ENCODE measurements at places on chromosomes 1 and 21. TPM values are rescaled to one million over a fixed set of nuclear protein-coding genes. Genes with fewer than 3 reads are reported as not detected.
A peak's percentile ranks its signal among the peaks of the same experiment; 100 is the strongest.

Gene CA14
- total RNA-seq, result not detected

Gene ENAH
- 148 TPM for total RNA-seq

Gene PYHIN1
- 4.7 TPM for total RNA-seq

Gene CELA3B
- 1.0 TPM for total RNA-seq

Gene RNF186
- not detected for total RNA-seq

DNA sequence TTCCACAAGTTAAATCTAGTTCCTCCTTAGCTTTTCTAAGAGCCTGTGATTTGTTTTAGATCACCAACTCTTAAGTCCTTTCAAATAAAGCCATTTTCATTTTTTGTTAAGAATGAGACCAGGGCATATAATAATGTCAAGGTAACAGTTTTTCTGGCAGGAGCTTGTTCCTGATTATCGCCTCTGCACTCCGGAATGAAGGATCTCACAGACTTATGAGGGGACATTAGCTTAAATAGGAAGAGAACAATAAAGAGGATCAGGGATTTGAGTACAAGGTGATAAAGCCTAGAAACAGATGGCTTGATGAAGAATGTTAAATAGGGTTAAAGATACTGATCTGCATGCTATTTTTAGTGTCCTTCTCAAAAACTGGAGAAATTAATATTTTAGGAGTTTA, 13.6 kb upstream of the OTUD7B start:
- H3K27ac ChIP-seq, result no peak overlapping the region
- H3K27me3 ChIP-seq, result no peaks in the 10 kb centered on the region
- DNase-seq, result no peak
- H3K36me3 ChIP-seq, result no peaks in the 10 kb centered on the region
- H3K4me1 ChIP-seq, result no peaks in the 10 kb centered on the region
- no peak overlapping the region for H3K4me3 ChIP-seq

DNA sequence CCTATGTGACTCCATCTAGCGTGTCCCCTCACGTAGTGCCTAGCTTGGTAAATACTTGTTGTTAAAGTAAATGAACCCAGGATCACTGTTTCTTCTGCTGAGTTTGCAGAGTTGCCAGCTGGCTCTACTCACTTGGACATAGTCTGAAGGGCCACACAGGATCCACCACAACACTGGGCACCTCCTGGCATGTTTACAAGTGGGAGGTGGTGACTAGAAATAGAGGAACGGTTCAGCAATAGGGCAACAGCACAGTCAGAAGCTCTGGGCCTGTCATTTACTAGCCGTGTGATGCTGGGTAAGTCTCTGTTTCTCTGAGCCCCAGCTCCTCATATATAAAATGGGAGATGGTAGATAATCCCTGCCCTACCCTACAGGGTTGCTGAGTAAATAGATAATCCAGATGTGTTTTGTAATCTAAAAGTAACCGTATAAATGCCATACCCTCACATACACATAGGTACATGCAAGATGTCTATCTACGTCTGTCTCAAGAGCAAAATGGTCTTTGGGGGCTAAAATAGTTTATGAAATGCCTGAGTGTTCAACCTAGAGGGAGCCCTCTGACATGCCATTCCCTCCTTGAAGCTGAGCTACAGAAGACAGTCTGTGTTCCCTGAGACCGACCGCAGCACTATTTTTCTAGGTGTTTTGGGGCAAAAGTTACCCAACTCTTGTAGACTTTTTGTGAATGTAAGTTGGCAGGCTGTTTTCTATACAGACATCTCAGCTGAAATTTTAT, 20.5 kb downstream of the RNF220 start:
- no peaks in the 10 kb centered on the region for H3K36me3 ChIP-seq
- no peak overlapping the region for H3K4me3 ChIP-seq
- DNase-seq, result no peak
- H3K27ac ChIP-seq, result no peak overlapping the region

- H3K27me3 ChIP-seq, result no peaks in the 10 kb centered on the region
- H3K4me1 ChIP-seq, result no peaks in the 10 kb centered on the region
Observed at GRCh38 chr1:29237129-29237821, 953 bp downstream of the PTPRU start.

GRCh38 chr1:97907886-97908285, 12.9 kb downstream of the DPYD start:
- H3K4me3 ChIP-seq, result no peak overlapping the region
- no peak overlapping the region for H3K27ac ChIP-seq
- H3K36me3 ChIP-seq, result no peaks in the 10 kb centered on the region
- H3K4me1 ChIP-seq, result peaks cover 2% of the 10 kb centered on the region
- DNase-seq, result no peak

GRCh38 chr1:94514095-94514727, 27.3 kb downstream of the F3 start:
- no peaks in the 10 kb centered on the region for H3K4me1 ChIP-seq
- H3K36me3 ChIP-seq, result no peaks in the 10 kb centered on the region
- DNase-seq, result no peak
- no peaks in the 10 kb centered on the region for H3K27me3 ChIP-seq
- no peak overlapping the region for H3K4me3 ChIP-seq
- no peak overlapping the region for H3K27ac ChIP-seq

GRCh38 chr1:966135-966703, at the start of gene PLEKHN1:
Gene PLEKHN1 (plus strand): TSS chr1:966482. CDS start chr1:966532, 50 bp downstream.
- peak within 1 kb of the TSS; percentile 1 for H3K4me3 ChIP-seq
- no peak for DNase-seq
- H3K27ac ChIP-seq, result no peak within 1 kb of the TSS
- H3K4me1 ChIP-seq, result no peaks in the 10 kb centered on the region
- no peaks in the 10 kb centered on the region for H3K36me3 ChIP-seq

GRCh38 chr1:178752891-178753290, 27.8 kb downstream of the RALGPS2 start:
- no peak for DNase-seq
- no peaks in the 10 kb centered on the region for H3K36me3 ChIP-seq
- H3K27ac ChIP-seq, result no peak overlapping the region
- no peaks in the 10 kb centered on the region for H3K27me3 ChIP-seq
- no peak overlapping the region for H3K4me3 ChIP-seq
- H3K4me1 ChIP-seq, result no peaks in the 10 kb centered on the region

DNA sequence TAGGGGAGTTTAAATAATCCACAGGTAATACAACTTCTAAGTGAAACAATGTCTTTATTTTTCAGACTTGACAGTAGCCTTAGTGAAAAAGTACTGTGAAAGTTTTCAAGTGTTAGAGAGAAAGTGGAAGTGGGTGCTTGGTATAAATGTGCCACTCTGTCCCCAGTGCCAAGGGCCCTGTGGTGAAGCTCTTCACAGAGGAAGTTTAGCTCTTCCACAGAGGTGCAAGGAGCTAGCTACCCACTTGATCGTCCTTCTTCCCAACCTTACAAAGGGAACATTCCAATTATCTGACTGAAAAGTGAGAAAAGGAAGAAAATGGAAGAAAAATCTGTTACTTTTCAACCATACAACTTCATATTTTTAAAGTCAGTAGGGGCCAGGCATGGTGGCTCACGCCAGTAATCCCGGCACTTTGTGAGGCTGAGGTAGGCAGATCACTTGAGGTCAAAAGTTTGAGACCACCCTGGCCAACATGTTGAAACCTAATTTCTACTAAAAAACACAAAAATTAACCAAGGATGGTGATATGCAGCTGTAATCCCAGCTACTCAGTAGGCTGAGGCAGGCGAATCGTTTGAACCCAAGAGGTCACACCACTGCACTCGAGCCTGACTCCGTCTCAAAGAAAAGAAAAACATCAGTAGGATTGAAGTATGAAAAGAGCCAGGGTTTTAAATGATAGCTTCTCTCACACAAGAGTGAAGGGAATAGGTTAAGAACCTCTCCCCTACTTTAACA, 41.0 kb upstream of the PTPRC start:
- DNase-seq, result peak; percentile 35
- no peak overlapping the region for H3K27ac ChIP-seq
- no peaks in the 10 kb centered on the region for H3K36me3 ChIP-seq
- H3K4me3 ChIP-seq, result no peak overlapping the region

DNA sequence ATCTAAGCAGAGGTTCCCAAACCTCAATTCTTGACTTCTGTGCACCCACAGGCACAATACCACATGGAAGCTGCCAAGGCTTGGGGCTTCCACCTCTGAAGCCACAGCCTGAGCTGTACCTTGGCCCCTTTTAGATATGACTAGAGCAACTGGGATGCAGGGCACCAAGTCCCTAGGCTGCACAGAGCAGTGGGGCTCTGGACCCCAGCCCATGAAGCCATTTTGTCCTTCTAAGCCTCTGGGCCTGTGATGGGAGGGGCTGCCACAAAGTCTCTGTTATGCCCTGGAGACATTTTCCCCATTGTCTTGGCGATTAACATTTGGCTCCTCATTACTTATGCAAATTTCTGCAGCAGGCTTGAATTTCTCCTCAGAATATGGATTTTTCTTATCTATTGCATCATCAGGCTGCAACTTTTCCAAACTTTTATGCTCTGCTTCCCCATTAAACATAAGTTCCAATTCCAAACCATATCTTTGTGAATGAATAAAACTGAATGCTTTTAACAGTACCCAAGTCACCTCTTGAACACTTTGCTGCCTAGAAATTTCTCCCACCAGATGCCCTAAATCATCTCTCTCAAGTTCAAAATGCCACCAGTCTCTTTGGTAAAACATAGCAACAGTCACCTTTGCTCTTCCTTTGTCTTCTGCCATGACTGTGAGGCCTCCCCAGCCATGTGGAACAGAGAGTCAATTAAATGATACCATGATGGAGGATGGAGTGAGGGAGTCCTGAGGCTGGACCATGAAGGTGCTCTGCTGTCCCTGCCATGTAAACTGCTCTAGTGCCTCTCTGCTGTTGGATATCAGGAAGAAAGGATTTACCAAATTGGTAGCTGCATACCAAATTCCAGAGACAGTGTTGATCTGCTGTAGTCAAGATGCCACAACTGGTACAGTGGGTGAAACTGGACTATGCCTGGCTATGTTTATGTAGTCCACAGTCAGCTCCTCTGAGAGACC, 37.6 kb downstream of the RUNX3 start:
- H3K27ac ChIP-seq, result no peak overlapping the region
- H3K4me1 ChIP-seq, result no peaks in the 10 kb centered on the region
- no peak for DNase-seq
- no peak overlapping the region for H3K4me3 ChIP-seq
- H3K36me3 ChIP-seq, result no peaks in the 10 kb centered on the region
- no peaks in the 10 kb centered on the region for H3K27me3 ChIP-seq

GRCh38 chr1:64472805-64473204, 2.9 kb downstream of the CACHD1 start:
- H3K27me3 ChIP-seq, result no peaks in the 10 kb centered on the region
- DNase-seq, result no peak
- H3K4me3 ChIP-seq, result no peak overlapping the region
- no peaks in the 10 kb centered on the region for H3K4me1 ChIP-seq
- H3K36me3 ChIP-seq, result no peaks in the 10 kb centered on the region
- no peak overlapping the region for H3K27ac ChIP-seq

DNA sequence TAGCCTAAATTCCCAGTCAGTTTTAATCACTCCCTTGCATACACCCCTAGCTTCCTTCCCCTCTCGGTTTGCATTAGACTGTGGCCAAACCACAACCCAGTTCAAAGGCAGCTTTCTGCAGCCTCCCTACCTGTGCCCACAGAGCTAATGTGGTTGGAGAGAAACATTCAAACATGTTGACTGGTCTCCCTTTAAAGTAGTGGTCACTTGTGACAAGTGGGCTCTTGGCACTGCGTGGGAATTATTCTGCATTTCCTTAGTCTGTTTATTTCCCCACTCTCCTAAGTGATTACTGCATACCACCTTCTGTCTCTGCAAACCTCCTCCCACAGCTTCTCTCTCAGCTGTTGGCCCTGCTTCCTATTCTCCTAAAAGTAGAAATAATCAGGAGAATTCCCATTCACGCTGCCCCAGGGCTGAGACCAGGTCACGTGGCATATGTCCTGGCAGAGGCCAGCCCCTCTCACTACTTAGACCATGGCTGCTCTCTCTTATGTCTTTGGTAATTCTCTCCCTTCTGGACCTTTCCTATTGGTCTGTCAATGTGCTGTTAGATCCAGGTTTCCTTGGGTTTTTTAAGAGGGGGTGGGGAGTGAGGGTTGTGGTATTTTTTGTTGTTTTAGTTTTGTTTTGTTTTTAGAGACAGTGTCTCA, 38.4 kb upstream of the CD101 start:
- no peaks in the 10 kb centered on the region for H3K4me1 ChIP-seq
- H3K27me3 ChIP-seq, result no peaks in the 10 kb centered on the region
- no peak overlapping the region for H3K27ac ChIP-seq
- no peak for DNase-seq
- H3K36me3 ChIP-seq, result peaks cover 10% of the 10 kb centered on the region

GRCh38 chr1:1629430-1630190, 2.4 kb upstream of the MMP23B start:
- H3K36me3 ChIP-seq, result no peaks in the 10 kb centered on the region
- H3K27me3 ChIP-seq, result no peaks in the 10 kb centered on the region
- H3K4me3 ChIP-seq, result no peak overlapping the region
- H3K27ac ChIP-seq, result no peak overlapping the region

DNA sequence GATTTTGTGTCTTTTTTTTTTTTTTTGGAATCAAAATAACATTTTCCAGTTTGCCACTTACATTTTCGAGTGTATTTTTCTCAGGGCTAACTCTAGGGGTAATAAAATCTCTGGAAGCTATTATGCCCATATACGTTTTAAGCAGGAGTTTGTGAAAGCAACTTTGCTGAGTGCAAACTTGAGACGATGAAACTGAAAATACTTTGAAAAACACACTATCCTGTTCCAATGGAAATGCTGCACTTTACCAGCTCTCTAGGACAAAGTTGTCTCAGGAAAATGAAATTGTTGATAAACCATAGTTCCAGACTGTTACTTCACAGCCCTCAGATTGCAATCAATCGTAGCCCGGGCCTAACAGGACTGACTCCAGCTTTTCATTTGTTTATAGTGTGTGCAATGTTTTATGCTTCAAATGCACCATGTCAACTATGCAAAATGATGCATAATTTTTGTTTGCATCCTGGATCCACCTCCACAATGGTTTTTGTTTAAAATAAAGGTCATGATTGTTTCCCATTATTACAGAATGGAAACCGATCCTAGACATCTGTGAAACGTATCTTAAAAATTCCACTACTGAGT, 220.6 kb upstream of the PKN2 start:
- no peaks in the 10 kb centered on the region for H3K4me1 ChIP-seq
- H3K27me3 ChIP-seq, result no peaks in the 10 kb centered on the region
- no peak overlapping the region for H3K4me3 ChIP-seq
- H3K27ac ChIP-seq, result no peak overlapping the region

- no peak for DNase-seq
- no peaks in the 10 kb centered on the region for H3K27me3 ChIP-seq
- H3K27ac ChIP-seq, result no peak overlapping the region
- no peaks in the 10 kb centered on the region for H3K36me3 ChIP-seq
Observed at GRCh38 chr1:198018529-198018928, 101.4 kb downstream of the LHX9 start.

- H3K36me3 ChIP-seq, result no peaks in the 10 kb centered on the region
- H3K4me1 ChIP-seq, result no peaks in the 10 kb centered on the region
- H3K27me3 ChIP-seq, result no peaks in the 10 kb centered on the region
- no peak for DNase-seq
Observed at GRCh38 chr1:89794406-89794805, 26.4 kb upstream of the LRRC8D start.
